ENCODE measurements at places on chromosomes 3 and 15. TPM values are rescaled to one million over a fixed set of nuclear protein-coding genes. Genes with fewer than 3 reads are reported as not detected.

DNA sequence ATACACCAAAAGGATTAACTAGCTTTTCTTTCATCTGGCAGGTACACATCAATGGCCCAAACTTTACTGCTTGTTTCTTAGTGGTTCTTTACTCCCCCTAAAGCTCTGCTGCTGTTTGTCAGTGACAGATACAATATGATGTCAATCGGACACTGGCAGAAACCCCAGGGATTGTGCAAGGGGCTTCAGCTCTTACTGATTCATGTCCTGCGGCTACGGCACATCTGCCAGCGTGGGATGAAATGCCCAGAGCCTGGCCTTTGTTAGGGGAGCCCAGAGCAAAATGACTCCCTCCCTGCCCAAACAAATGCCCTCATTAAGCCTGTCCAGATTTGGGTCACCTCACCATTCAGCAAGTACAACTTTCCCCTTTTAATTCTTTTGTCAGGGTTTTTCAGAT is 28.3 kb downstream of the SRP14 start:
- no peak for DNase-seq

DNA sequence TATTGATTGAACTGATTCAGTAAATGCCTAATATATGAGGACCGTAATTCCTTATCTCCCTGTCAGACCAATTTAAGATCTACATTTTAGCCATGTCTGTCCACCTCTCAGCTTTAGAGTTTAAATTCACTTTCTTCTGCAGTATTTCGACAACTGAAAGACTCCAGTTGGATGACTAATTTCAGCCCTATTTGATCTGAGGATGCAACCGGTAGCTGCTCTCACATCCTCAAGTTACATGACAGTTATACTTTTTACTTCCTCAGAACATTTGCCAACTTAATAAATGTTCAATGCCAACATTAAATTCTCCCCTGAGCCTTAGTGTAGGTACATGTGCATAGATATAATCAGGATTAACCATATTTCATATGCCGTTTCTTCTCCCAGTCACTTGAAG is 2.5 kb upstream of the HHLA2 start:
- DNase-seq: no peak

GRCh38 chr3:27431116-27431515 is 53.1 kb downstream of the SLC4A7 start:
- DNase-seq: no peak

GRCh38 chr3:127538569-127538968 is 52.0 kb downstream of the TPRA1 start:
- DNase-seq: no peak

- no peak for DNase-seq
Measured at GRCh38 chr3:36032180-36033047, 347.9 kb upstream of the STAC start.

DNA sequence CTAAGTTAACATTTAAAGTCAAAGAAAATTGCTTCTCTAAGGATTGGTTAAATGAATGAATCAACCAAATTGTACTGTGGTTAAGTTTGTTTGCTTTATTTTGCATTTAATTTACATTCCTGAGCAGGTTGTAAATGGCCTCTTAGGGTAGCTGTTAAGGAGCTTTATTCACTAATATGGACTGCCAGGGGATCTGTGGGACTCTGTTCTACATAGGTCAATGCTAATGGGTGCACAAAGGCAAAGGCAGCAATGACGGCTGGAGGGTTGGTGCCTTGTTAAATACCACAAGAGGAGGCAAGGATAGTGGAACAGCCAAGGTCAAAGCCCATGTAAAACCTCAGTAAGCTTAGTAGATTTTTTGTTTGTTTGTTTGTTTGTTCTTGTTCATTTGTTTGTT is 89.3 kb upstream of the P2RY1 start:
- no peak for DNase-seq

DNA sequence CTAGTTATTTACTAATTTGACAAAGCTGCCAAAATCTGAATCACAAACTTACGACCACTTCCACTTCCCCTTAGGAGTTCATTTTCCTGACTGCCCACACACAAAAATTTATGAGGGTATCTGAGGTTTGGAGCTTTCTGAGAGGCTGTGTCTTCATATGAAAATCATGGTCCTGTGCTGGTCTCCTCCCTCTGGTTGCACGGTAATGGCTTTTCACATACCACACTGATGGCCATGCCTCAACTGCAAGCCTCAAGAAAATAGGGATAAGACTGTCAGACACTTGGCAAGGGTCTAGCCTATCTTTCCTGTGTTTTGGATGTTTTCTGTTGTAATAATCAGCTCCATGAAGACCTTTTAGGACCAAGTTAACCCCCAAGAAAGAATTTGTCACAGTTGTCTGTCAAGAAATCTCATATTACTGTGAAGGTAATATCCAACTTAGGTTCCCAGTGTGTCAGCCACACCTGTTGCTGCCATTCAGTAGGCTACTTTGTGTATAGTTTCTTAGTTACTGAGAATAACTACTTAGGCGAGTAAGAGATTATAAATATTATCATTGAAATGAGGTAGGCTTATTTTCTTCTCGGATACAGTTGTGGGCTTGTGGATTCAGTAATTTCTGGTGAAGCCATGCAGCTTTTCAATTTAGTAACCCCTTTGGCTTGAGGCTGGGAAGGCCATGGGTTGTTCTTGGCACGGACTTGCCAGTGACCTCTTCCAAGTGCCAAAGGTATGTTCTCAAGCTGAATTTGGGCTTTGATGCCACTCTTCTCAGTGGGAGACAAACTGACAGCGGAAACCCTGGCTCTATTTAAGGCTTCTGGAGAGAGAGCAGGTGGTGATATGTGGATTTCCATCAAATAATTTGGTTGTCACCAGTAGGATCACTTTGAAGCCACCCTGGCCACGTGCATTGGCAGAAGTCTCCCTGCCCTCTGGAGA is 101.1 kb downstream of the RYR3 start:
- DNase-seq: no peak

GRCh38 chr3:99114565-99115291 is 213.2 kb upstream of the DCBLD2 start:
- DNase-seq: no peak

DNA sequence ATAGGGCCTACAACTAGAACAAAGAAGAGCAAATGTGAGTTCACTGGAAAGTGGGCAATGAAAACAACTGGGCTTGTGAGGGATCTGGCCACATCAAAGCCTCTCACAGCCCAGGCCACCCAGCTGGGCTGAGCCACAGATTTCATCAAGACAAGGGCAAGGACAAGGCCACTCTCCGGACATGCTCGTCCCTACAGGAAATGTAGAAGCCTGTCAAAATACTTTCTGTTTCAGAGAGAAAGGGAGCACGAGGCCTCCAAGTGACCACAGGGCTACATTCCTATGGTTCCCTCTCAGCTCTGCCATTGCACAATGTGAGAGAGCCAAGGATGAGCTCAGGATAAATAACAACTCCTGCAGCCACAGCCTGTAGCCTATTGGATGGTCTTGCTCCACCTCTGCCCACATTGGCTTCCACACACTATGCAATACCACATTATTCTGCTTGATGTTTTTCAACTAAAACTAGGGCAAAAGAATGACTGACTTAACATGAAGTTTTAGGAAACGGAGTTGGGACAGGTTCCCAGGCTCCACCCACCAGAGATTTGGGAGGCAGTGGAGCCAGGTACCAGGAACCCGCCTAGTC is 12.1 kb downstream of the TBC1D2B start:
- DNase-seq: no peak

DNA sequence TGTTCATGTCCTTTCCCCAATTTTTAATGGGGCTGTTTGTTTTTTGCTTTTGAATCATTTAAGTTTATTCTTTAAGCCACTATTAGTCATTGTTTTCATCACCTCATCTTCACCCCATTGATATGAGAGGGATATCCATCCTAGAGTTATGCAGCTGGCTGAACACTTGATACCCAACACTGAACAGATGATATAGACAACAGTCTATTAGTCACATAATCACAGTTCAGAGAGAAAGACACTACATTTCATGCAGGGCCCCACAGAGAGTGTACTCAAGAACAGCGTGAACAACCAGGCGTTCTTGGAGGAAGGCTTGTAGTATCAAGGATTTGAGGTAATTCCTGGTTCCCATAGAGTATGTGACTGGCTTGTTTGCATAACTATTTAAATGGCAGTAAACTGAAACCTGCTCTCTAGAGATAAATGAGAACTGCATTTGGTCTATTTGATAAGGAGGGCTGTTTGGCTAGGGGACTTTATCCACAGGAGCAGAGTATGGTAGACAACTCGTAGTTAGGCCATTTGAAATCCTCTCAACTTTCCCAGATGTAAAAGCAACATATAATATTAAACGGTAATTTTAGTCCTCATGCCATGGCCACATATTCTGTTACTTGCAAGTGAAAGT is 618.7 kb downstream of the SI start:
- DNase-seq: no peak

DNA sequence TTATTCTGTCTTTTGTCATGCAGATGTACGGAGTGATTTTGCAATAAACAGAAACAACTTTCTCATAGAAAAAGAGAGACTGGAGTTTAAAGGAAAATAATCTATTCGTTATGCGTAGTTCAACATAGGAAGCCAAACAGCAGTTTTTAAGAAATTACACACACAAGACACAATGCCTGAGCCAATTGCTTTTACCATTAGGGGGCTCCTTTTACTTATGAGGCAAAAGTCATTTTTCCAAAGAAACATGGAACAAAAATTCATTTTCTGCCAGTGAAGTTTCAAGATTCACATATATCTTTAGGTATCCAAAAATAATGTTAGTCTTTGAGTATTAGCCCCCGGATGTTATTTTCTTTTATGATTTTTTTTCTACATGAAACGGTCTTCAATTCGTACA is 10.7 kb downstream of the CNTN6 start:
- DNase-seq: no peak

- DNase-seq: no peak
Measured at GRCh38 chr3:20561166-20561565, 375.2 kb upstream of the SGO1 start.

DNA sequence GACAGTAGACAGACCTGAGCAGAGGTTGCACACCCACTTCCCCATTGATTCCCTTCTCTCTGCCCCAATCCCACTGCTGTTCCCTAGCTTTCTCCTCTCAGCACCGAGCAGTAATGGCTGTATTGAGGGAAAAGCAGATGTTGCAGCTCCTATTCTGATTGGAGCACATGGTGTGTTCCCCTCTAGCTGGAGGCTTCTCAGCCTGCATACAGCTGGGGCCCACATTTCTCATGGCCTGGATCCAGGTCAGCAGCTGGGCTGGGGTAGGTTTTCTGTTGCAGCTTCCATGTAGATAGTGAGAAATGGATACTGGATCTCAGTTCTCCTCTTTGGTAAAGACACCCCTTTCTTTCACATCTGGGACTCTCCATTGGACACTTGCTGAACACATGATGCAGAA is 50.1 kb downstream of the RYR3 start:
- DNase-seq: no peak

- DNase-seq: peak; percentile 81
Measured at GRCh38 chr15:65384895-65385869, 7.4 kb upstream of the IGDCC3 start.

GRCh38 chr3:20323307-20323927 is 137.4 kb upstream of the SGO1 start:
- DNase-seq: no peak

DNA sequence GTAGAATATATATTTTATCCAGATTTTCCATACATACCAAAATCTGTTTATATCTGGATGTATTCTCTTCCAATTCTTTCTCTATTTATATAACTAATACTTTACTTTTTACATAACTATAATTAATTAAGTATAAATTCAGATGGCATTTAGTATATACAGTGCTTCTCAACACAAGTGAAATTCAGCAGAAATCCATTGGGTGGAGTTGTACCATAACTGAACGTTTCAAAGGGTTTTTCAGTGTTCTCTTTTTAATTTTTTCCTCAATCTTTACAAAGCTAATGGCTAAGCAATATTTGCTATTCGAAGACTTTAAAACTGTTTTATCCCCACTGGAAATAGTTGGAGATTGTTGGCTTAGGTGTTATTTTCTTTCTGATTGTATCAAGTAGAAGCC is 13.9 kb upstream of the ZBBX start:
- DNase-seq: no peak

CFAP91 gene
- total RNA-seq: 0.44 TPM

NRROS gene
- 18.3 TPM for total RNA-seq

GOLGA6L1 gene
- not detected for total RNA-seq

COL6A6 gene
- total RNA-seq: not detected
